ENCODE measurements at places on chromosomes 1 and 21. TPM values are rescaled to one million over a fixed set of nuclear protein-coding genes. Genes with fewer than 3 reads are reported as not detected.
A peak's percentile ranks its signal among the peaks of the same experiment; 100 is the strongest.

GRCh38 chr1:36134505-36135329 is 9.7 kb upstream of the COL8A2 start:
- peak overlapping the region; percentile 21 for H3K27ac ChIP-seq
- no peaks in the 10 kb centered on the region for H3K27me3 ChIP-seq
- no peak overlapping the region for H3K4me3 ChIP-seq
- DNase-seq = peak; percentile 53

- DNase-seq = no peak
- H3K27ac ChIP-seq = no peak overlapping the region
- no peak overlapping the region for H3K4me3 ChIP-seq
- H3K27me3 ChIP-seq = no peaks in the 10 kb centered on the region
Measured at GRCh38 chr1:167094690-167095089, 815 bp downstream of the STYXL2 start.

EPHA8 gene
- polyA plus RNA-seq = 2.7 TPM

- H3K36me3 ChIP-seq = no peaks in the 10 kb centered on the region
- H3K27ac ChIP-seq = no peak overlapping the region
- H3K4me1 ChIP-seq = peaks cover 15% of the 10 kb centered on the region
Measured at GRCh38 chr1:58769809-58770320, 14.0 kb downstream of the JUN start.

- H3K27me3 ChIP-seq = no peaks in the 10 kb centered on the region
- H3K4me3 ChIP-seq = no peak overlapping the region
- DNase-seq = no peak
- H3K27ac ChIP-seq = no peak overlapping the region
Measured at GRCh38 chr1:202305168-202305567, 36.6 kb downstream of the UBE2T start.

DNA sequence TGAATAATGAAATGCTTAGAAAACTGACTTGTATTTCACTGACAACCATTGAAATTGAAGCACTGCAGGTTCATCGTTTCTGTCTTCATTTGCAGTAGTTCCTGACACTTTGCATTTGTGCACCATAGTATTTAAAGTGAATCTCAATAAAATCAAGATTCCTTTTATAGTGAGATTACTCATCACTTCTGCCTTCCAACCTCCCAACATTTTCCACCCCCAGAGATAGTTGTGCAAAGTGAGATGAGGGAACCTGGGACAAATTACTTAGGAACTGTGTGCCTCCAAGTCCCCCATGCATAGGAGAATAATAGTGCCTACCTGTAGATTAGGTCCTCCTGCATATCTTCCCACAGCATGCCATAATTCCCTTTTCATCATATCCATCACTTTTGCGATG is 114.9 kb upstream of the DPT start:
- H3K36me3 ChIP-seq = no peaks in the 10 kb centered on the region
- H3K4me1 ChIP-seq = no peaks in the 10 kb centered on the region
- no peaks in the 10 kb centered on the region for H3K27me3 ChIP-seq
- no peak overlapping the region for H3K27ac ChIP-seq
- H3K4me3 ChIP-seq = no peak overlapping the region

L1TD1 gene
- polyA plus RNA-seq = not detected

GRCh38 chr1:9262096-9262986 is 27.8 kb downstream of the H6PD start:
- no peak for DNase-seq
- H3K27me3 ChIP-seq = no peaks in the 10 kb centered on the region
- peaks cover 28% of the 10 kb centered on the region for H3K36me3 ChIP-seq
- H3K4me1 ChIP-seq = no peaks in the 10 kb centered on the region
- no peak overlapping the region for H3K27ac ChIP-seq

TMEM59 gene
- 287 TPM for polyA plus RNA-seq

PDZK1 gene
- 9.8 TPM for polyA plus RNA-seq

GRCh38 chr21:10521091-10521598 is at the start of gene TPTE:
TPTE (plus strand) TSS chr21:10521583; CDS start chr21:10538724, 17,141 bp downstream.
- H3K4me3 ChIP-seq = no peak within 1 kb of the TSS
- H3K27me3 ChIP-seq = no peaks in the 10 kb centered on the region

CD53 gene
- 2.4 TPM for polyA plus RNA-seq

PCSK9 gene
- polyA plus RNA-seq = 3.4 TPM

DNA sequence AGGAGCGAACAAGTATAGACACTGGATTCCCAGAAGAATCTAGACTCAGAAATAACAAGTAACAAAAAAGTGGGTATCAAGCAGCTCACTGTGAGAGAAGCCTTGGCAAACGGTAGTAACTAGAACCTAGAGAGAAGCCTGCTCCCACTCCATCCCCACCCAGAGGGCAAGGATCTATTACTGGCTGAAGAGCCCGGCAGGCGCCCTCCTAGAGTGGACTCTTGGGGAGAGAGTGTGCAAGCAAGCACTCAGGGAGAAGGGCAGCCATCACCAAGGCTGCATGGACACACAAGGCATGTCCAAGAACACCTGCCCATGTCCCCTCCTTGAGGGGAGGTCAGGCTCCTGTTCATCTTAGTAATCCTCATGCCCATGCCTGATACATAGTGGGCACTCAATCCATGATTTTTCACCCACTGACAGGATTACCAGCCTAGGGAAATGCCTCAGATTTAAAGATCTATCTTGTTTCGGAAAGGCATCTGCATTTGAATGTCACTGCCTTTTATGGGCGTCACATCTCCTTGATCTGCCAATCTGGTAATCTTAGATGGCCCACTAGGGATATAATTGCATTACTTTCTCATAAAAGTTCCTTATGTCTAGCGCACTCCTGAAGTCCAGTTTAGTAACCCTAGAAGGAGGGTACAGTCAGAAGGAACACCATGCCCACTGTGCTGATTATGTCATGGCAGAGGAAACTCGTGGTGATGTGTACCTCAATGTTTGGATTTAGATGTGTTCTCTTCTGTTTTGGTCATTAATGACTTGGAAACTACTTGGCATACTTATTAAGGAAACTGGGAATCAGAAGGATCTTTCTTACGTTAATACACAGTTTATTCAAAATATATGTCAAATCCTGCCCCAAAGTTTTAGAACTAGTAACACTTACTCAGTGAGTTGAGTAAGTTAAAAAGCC is 14.4 kb downstream of the CNN3 start:
- no peak overlapping the region for H3K4me3 ChIP-seq
- H3K36me3 ChIP-seq = no peaks in the 10 kb centered on the region
- no peaks in the 10 kb centered on the region for H3K4me1 ChIP-seq
- no peak overlapping the region for H3K27ac ChIP-seq

DNA sequence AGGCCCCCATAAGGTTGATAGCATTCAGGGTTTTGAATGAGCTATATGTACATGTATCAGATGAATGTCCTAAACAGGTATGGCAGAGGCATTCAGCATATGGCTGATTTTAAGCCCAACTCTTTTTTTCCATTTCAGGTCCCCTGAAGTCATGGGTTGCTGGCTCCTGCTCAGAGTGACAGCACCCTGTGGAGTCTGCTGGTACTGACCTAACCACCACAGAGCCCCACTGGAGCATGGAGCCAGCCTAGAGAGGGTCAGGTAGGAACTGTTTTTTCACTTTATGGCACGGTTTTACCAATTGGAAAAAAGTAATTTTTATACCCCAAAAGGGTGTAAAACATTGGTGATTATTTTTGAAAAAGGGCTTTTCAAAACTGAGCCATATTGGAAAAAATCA is 82.5 kb upstream of the MPC2 start:
- H3K4me3 ChIP-seq = no peak overlapping the region
- no peak overlapping the region for H3K27ac ChIP-seq
- no peaks in the 10 kb centered on the region for H3K4me1 ChIP-seq
- no peak for DNase-seq
- no peaks in the 10 kb centered on the region for H3K27me3 ChIP-seq
- no peaks in the 10 kb centered on the region for H3K36me3 ChIP-seq

Measured in pancreas (tissue), 10 donors.